Left lung (tissue), 14 donors: ENCODE measurements at places on chromosomes 5 and 9. TPM values are rescaled to one million over a fixed set of nuclear protein-coding genes. Genes with fewer than 3 reads are reported as not detected.

The PCDHA7 gene
- total RNA-seq, result 0.87 TPM

The PCDHGA4 gene
- total RNA-seq, result 2.6 TPM

The LOX gene
- total RNA-seq, result 59.1 TPM

The STPG3 gene
- total RNA-seq, result not detected

The CATSPER3 gene
- 0.42 TPM for total RNA-seq

The SLIT3 gene
- 77.1 TPM for total RNA-seq

The FOXI1 gene
- not detected for total RNA-seq

The C9orf43 gene
- total RNA-seq, result 0.47 TPM

The CAMK4 gene
- 1.0 TPM for total RNA-seq

The SPATA31D4 gene
- not detected for total RNA-seq

The SPINK6 gene
- total RNA-seq, result not detected

The IL7R gene
- 144 TPM for total RNA-seq

DNA sequence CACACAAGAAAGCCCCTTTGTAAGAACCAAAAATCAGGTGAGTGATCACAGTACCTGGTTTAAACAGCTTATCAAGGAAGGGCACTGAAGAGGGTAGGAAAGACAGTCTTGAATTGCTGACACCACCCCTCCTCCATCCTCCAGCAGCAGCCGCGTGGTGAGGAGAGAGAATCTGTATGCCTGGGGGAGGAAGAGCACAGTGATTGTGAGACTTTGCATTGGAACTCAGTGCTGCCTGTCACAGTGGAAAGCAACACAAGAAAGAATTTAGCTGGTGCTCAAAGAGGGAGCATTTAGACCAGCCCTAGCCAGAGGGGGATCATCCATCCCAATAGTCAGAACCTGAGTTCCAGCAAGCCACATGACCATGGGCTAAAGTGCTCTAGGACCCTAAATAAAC is 11.6 kb upstream of the STX17 start:
- no peak for DNase-seq

- DNase-seq, result no peak
Measured at GRCh38 chr9:23819403-23819802, 6.6 kb downstream of the ELAVL2 start.

- DNase-seq, result no peak
Measured at GRCh38 chr5:143179126-143179740, 224.3 kb downstream of the NR3C1 start.

- DNase-seq, result no peak
Measured at GRCh38 chr5:154044581-154044980, 5.8 kb downstream of the MFAP3 start.

GRCh38 chr9:134488331-134489280 is 153.0 kb upstream of the COL5A1 start:
- DNase-seq, result no peak

- no peak for DNase-seq
Measured at GRCh38 chr5:85814596-85814995, 803.1 kb upstream of the COX7C start.

GRCh38 chr5:12460493-12461261 is 556.4 kb upstream of the CTNND2 start:
- DNase-seq, result no peak

DNA sequence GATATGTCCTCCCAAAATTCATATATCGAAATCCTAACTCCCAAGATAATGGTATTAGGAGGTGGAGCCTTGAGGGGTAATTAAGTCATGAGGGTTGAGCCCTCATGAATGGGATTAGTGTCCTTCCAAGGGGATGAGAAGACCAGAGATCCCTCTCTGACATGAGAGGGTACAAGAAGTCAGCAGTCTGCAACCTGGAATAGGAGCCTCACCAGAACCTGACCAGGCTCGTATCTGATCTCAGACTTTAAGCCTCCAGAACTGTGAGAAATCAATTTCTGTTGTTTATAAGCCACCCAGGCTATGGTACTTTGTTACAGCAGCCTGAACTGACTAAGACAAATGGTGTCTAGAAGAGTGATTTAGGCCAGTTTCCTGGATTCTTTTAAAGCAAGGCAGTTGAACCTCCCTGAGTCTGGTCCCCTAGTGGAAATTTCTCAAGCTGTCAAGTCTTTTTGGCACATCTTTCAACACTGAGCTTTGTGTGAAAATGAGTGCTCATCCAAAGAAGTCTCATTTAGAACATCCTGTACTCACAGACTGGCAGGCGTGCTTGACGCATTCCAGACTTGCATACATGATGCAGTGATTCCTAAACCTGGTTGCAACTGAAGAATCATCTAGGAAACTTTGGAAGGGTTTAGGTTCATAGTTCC is 254.8 kb upstream of the PPP1R2B start:
- DNase-seq, result no peak

GRCh38 chr9:130003943-130004552 is 38.9 kb downstream of the FNBP1 start:
- DNase-seq, result no peak

GRCh38 chr5:167233507-167234220 is 1057.8 kb upstream of the WWC1 start:
- DNase-seq, result no peak

- no peak for DNase-seq
Measured at GRCh38 chr9:79346350-79347020, 225.3 kb upstream of the TLE4 start.

DNA sequence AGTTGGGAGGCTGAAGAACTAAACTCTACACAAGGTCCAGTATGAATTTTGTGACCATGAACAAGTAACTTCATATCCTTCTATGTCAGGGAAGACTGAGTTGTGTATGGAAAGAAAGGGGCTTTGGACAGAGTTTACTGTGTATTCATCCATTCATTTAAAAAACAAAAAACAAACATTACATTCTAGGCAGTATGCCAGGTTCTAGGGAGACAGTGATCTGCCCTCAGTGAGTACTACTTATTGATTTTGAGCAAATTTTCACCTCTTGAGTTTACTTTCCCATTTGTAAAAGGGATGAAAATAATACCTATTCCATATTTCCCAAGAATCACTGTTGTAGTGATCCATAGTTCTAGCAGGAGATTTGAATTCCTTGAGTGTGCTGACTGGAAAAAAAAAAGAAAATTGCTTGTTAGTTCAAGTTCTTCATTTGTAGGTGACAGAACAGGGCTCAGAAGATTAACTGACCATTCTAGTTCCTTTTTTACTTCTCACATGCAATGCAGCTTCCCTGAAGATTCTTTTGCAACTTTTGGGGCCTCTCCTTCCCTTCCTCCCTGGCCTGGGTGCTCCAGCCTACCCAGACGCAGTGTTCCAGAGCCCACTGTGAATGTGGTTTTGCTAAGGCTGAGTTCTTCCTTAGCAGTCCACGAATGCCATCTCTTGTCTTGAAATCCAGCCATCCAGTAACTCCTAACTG is 2.6 kb upstream of the GAPVD1 start:
- no peak for DNase-seq

GRCh38 chr5:107248066-107248695 is 422.6 kb downstream of the EFNA5 start:
- no peak for DNase-seq

- DNase-seq, result no peak
Measured at GRCh38 chr5:112604732-112605630, 132.7 kb upstream of the APC start.

DNA sequence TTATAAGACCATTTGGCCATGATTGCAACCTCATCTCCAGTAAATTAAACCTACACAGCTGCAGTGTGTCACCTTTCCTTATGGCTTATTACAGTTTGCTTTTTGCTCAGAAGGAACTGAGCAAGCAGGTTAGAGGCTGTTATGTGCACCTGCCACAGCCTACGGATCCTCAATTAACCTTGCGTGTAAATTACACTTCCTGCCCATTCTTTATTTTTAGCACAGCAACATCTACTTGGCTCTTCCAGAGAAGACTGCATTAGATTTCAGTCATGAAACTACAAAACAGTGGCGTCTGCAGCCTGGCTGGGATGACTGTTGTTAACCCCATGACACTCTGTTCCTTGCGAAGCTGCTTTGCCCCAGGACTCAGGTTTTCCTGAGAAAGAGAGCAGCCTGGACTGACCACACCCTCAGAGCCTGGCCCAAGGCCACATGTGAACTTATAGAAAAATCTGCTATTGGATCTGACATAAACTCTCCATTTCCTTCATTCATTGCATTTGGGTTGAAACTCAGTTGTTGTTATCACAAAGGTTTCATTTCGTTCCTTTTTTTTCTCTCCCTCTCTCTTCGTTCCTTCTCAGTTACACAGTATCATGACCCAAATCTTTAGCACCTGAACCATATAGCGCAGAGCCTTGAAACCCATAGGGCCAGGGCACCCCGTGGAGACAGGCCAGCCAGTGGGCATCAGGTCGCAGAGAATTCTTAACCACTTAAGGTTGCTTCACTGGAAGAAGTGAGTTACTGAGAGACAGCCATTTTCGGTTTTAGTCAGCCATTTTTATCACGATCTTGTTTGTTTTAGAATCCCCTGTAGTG is 138.6 kb downstream of the PALM2AKAP2 start:
- no peak for DNase-seq

GRCh38 chr9:137087409-137087925 is 682 bp downstream of the MAN1B1 start:
- DNase-seq, result no peak

DNA sequence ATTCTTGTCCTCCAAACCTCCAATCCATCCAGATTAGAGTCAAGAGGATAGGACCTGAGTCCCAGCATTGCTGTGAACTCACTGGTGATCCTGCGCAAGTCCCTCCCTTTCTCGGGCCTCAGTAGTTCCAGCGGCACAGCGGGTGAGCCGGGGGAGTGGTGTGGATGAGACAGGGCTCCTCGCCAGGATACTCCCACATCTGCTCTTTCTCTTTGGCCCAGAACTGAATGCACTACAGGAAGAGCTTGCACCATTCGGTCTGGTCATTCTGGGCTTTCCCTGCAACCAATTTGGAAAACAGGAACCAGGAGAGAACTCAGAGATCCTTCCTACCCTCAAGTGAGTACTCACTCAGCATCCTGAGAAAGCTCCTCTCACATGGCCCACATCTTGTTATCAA is 6.3 kb downstream of the GPX3 start:
- no peak for DNase-seq

DNA sequence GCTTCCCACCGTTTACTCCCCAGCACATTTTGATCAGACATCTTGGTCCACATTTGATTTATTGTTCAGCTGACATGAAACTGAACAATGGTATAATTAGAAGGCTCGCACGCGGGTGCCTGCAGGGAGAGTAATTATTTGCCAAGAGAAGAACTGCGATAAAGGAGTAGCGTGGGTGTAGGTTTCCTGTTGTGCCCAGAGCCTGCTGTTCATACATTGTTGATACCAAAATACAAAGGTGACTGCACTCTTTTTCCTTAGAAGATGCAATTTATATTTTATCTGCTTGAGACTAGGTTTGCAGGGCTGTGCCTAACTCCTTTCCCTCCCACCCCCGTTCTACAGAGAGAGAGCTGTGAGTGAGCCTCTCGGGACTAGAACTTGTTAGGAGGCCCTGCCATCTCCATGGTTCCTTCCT is 241.8 kb upstream of the MSX2 start:
- no peak for DNase-seq

GRCh38 chr5:7622498-7622897 is 226.6 kb downstream of the ADCY2 start:
- no peak for DNase-seq

DNA sequence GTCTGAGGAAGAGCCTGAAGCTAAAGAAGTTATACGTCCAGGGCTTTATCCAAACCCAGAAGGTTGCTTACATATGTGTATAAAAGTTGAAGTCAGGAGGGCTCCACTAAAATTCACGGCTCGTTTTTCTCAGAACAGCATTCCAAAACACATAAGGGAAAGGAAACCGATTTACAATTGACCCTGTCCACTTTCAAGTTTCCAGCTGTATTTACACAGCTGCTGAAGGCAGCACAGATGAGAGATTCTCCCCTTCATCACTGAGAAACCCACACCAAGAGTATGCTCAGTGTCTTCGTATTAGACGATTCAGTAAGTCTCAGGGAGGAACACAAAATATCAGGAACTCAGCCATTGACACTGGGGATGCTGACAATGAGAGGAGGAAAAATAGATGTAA is 5.9 kb upstream of the NREP start:
- DNase-seq, result no peak
